DMS79 treated with DMSO at 0.1 percent for 48 hours (cell line): ENCODE measurements at places on chromosomes 2 and 18.

- no peak for DNase-seq
Measured at GRCh38 chr2:85694052-85695025, at the start of gene GNLY. Gene GNLY (plus strand): TSS chr2:85694358. CDS start chr2:85694419, 61 bp downstream.

DNA sequence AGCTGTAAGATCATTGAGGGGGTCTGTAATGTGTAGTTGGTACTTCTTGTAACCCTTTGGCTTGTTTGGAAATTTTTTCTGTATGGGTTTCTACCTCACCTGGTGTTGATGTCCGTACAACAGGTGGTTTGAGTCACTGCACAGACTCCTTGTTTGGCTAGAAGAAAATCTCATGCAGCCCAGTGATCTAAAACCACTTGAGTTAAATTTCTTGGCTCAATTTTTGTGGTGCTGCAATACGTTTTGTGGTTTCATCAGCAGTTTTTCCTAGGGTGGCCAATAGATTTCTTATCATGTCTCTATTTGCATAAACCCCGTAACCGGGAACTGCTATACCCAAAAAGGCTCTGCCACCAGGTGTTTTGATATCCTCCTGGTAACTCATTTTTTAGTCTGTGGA, 43.4 kb downstream of the CERS6 start:
- DNase-seq, result no peak

DNA sequence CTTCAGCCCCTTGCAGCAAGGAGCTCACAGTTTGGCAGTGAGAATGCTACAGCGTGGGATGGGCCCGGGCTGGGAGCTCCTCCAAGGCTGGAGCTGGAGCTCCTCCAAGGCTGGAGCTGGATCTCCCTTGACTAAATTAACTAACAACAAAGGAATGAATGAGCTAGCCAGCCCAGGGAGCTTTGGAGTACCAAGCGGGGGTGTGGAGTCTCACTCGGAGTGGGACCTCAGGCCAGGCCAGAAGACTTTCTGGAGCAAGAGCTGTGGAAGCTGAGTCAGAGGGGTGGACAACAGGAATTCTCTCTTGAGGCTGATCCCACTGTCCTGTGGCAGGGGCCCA, 244.7 kb upstream of the HS6ST1 start:
- DNase-seq, result no peak

GRCh38 chr2:11553661-11554398, 20.0 kb downstream of the GREB1 start:
- DNase-seq, result no peak

DNA sequence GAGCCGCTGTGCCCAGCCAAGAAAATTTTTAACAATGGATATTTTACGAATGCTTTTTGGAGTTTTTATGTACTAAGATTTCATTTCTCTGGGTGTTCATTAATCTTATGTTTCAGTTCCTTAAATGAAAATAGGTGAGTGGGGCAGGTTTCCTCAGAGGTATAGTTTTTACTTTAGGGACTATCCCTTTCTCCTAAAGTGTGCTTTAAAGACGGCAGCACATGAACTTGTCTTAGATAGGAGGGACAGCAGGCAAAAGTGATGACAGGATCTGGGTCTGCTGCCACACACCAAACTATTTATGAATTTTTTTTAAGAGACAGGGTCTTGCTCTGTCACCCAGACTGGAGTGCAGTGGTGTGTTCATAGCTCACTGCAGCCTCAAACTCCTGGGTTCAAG, 8.0 kb upstream of the REL start:
- DNase-seq, result no peak

- no peak for DNase-seq
Measured at GRCh38 chr2:111622859-111623258, 261.1 kb downstream of the ANAPC1 start.

DNA sequence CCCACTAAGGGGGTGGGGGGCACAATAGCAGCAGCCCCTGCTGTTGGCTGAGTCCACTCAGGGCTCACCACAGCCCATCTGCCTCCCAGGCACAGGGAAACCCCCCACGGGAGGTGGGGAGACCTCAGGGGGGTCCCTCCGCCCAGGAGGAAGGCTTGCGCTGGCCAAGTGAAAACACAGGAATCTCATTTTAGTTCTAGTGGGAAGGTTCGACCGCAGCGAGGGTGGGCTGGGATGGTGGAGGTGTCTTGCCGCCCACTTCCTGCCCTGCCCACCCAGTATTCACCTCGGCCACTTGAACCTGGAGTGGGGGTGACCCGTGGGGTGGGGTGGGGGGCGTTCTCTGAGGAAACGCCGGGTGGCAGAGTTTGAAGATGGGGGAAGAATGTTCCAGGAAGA, 6.9 kb upstream of the BOK start:
- DNase-seq, result no peak

GRCh38 chr2:231923951-231924888, 2.0 kb downstream of the NPPC start:
- no peak for DNase-seq

DNA sequence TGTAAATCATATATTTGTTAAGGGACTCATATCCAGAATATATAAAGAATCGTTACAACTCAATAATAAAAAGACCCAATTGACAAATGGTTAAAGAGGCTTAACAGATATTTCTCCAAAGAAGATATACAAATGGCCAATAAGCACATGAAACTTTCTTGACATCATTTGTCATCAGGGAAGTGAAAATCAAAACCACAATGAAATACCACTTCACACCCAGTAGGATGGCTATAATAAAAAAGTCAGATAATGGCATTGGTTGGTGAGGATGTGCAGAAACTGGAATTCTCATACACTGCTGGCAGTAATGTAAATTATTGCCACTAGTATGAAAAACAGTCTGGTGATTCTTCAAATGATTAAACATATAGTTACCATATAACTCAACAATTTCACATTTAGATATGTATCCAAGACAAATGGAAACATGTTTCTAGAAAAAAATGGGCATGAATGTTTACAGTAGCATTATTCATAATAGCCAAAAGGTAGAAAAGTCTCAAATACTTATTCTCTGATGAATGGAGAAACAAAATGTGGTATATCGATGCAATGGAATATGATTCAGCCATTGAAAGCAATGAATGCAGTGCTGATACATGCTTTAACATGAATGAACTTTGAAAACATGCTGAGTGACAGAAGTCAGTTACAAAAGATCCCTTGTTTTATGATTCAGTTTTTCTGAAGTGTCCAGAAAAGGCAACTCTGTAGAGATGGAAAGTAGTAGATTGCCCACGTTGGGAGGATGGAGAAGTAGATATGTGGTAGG, 304.6 kb upstream of the ZEB2 start:
- DNase-seq, result no peak

- DNase-seq, result no peak
Measured at GRCh38 chr18:37383036-37383785, 182.4 kb downstream of the CELF4 start.

- DNase-seq, result no peak
Measured at GRCh38 chr2:205763708-205764211, 81.5 kb downstream of the NRP2 start.

GRCh38 chr2:60368456-60368855, 185.0 kb downstream of the BCL11A start:
- DNase-seq, result no peak

DNA sequence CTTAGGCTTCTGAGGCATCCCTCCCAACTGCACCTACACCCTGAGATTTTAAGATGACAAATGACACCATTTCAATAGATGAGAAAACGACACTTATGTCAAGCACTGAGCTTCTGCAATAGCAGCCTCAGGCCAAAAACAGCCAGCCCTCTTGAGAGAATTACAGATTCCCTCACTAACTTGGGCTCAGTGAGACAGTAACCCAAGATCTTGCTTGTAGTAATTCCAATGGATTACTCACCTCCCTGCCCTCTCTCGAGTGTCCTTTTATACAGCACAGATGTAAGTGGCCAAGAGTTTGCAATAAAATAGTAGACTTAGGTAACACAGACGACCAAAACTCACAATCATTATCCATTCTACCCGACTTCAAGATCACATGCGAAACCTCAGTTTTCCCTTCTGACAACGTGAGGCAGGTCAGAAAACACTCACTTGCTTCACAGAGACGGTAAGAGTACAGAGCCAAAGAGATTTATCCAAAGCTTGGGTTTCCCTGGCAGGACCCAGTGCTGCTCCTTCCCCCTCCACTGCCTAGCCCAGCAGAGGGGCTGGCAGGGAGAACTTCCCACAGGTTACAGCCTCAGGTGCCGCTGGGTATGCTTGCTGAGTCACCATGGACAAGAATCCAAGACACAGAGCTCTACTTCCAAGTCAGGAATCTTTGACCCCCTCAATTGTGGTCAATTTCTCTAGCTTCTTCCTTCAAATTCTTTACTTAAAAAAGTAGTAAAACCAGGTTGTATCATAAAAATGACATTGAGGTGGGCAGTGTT, 181.4 kb downstream of the MYO5B start:
- DNase-seq, result no peak

DNA sequence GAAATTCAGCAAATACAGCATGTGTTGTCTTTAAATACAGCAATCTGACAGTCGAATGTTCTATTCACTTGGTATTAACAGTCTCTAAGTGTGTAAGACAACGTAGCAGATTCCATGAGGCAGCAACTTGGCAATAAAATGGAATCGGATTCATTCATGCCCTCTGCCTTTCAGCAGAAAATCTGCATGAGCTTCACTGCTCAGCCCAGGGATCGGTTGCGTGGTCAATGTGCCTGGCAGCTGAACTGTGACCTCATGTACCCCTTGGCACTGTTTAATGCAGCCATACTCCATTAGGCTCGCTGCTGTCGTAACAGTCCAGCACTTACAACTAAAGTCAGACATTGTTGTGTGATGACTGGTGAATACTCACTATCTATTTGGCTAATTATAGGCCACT, 17.7 kb upstream of the RGPD4 start:
- DNase-seq, result peak; percentile 36

GRCh38 chr2:169007941-169008340, 23.2 kb downstream of the ABCB11 start:
- no peak for DNase-seq

GRCh38 chr2:10402062-10402585, 46.0 kb downstream of the ODC1 start:
- DNase-seq, result no peak

DNA sequence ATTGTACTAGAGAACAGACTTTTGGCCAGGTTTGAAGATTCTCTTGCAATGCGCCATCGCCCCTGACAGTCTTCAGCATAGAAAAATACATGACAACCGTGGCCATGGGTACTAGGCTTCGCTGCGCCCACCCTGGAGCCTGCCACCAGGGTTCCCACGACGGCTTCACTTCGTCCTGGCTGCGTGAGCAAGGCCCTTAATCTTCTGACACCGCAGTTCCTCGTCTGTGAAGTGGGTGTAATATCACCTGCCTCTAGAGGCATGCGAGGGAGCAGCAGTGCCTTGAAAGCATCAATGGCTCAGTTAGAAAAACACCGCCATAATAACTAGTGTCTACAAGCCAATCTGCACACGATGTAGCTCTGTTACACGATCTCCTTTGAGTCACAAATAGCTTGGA, 175.2 kb upstream of the HS6ST1 start:
- DNase-seq, result no peak

DNA sequence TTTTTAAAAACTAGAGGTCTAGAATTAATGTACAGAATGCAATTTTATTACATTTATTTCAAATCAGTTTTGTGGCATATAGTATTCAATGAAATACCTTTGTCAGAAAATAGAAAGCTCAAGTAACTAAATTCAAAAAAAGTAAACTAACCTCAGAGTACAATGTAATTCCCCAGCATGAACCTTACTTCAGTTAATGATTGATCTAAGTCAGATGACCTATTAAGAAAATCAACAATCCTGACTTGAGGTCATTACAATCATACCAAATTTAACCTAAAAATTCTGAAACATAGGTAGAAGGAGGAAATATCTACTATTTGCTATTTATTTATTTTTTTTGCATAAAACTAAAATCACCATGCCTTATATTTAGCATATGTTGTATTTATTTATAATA, 142.9 kb downstream of the CCDC102B start:
- no peak for DNase-seq

DNA sequence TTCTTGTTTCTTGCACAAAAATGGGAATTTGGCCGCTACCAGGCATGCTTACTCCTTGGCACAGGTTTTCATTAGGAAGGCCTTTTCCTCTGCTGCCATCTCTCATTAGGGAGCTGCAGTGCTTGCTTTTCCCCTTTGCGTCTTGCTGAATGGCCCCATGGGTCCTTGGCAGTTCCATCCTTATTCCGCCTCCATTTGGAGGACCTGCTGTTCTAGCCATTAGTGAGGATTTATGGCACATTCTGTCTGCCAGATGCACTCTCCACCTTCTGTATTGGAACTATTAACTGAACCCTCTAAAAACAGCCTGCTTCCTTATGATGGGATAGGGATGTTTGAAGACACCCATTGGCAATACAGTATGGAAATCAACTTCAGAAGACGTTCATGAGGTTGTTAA, 103.5 kb upstream of the NOSTRIN start:
- DNase-seq, result no peak

DNA sequence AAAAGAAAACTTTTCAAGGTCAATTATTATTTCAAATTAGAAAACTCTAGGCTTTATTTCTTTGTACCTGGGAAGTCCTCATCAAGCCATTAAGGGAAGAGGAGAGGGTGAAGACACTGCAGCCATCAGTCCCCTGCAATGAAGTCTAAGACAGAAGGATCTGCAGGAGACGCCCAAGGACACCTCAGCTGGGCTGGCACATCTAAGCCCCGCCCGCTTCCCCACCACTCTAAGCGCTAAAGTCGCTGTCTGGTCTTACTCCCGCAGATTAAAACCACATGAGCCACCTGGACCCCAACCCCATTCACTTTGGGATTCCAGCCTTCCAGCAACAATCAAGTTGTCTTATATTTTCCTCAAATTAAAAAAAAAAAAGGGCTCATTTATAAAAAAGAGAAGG, 104.4 kb downstream of the AFF3 start:
- no peak for DNase-seq

GRCh38 chr2:235829726-235830125, 335.9 kb downstream of the AGAP1 start:
- no peak for DNase-seq

DNA sequence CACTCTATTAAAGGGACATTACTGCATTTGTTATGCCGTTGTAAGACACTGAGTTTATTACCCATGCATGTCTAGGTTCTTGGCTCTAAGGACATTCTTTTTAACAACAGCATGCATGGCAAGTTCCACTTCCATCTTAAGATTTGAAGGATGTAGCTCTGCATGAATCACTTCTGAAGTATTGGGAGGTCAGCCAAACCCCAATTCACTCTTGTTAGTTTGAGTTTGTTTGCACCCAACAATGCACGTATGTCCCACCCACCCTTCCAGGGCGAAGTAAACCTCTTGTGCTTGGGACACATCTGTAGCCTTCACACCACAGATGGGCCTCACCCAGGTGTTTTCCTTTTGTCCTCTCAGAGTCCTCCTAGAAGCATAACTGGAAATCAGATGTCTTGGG, 5.6 kb upstream of the LAMA3 start:
- DNase-seq, result peak; percentile 22

GRCh38 chr2:181836583-181836982, 54.9 kb upstream of the ITPRID2 start:
- no peak for DNase-seq

- peak; percentile 8 for DNase-seq
Measured at GRCh38 chr2:96679848-96680247, 37.3 kb downstream of the FER1L5 start.

DNA sequence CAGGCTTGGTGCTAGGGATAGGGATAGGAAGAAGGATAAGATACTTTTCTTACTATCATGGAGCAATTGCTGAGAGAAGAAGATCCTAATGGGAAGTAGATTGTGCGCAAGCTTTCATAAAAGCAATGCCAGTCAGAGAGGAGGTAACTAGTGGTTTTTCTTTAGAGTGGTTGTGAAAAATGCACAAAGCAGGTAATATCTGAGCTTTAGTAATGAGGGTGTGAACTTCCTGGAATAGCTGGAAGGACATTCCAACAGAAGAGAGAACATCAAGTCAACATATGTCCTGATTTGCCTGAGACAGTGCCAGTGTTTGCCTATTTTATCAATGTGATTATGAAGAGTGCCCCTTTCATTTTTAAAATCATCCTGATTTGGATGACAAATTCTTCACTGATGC, 34.1 kb downstream of the CCBE1 start:
- no peak for DNase-seq
